Activated T-helper 1 cell treated with anti-CD3 and anti-CD28 coated beads, Interleukin-2, amount 50 U/mL, for 16 hours (primary cell): ENCODE measurements at places on chromosomes 7 and 10.

DNA sequence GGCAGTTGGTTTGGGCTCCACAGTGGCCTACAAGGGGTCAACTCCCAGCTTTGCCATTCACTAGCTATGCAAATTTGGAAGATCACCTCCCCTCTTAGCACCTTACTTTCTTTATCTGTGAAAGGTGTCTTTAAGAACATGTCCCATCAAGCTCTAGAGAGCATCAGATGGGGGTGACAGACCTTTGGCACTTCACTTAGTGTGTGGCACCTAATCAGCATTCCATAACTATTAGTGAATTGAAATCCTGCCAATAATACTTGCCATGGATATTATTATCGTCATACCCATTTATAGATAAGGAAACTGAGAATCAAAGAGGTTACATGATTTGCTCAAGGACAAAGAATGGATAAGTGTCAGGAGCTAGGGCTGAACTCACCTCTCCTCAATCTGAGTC, 51.9 kb downstream of the PLPP4 start:
- no peak for DNase-seq

DNA sequence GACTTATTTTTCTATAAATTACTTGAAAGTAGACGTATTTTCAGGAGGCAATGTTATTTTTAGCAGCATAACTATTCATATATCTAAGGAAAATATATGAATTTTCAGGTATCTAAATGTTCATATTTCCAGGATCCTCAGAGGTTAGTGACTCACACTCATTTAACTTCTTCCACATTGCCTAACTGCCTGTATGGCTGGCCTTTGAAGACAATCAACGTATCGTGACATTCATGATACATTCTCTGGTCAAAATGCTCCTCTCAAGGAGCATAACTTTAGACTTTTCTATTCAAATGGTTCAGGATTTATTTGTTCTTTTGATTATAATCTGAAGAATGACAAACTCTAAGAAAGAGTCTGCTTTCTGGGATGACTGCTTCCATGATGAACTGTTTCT, 89.3 kb downstream of the SEMA3C start:
- no peak for DNase-seq

DNA sequence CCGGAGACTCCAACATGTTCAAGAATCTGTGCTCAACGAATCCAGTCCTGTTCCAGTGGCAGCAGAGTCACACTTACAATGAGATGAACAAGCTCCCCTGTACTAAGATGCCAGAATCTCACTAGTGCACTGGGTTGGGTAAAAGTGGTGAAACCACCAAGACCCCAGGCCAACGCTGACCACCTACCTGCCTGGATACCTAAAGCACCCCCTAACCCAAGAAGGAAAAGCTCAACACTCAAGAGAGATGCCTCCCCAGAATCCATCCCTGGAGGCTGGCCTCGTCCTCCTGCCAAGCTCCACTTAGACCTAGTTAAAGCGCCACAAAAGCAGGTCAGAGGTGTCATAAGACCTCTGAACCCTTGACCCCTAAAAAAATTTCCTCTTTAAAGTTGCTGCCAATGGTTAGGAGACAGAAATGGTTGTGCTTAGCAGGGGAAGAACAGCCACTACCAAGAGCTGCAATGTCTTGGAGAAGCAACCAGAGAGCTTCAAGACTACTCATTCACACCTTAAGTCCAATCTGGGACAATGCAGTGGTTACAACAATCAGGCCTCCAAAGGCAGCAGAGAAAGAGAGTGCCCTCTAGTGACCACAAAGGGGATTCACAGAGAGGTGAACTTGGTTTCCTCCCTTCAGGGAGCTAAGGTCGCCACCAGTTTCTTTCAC, 94.6 kb upstream of the MACROH2A2 start:
- no peak for DNase-seq

DNA sequence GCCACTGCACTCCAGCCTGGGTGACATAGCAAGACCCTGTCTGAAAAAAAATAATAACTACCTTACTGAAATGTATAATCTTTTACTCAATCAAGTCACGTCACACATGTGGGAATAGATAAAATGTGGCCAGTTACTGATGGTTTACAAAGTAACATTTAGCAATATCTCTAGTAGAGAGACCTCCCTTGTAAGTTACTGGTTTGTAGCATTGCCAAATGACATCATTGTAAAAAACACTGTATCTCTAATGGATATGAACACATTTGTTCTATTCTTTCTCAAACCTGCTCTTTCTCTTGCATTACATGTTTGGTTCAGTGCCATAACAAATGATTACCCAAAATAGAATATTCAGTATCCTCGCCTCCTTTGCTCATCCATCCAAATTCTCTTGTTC, 18.8 kb downstream of the TET1 start:
- no peak for DNase-seq

GRCh38 chr7:39349452-39350123, 216.6 kb upstream of the YAE1 start:
- DNase-seq, result no peak

- DNase-seq, result no peak
Measured at GRCh38 chr7:26526265-26526587, 234.6 kb downstream of the SNX10 start.

DNA sequence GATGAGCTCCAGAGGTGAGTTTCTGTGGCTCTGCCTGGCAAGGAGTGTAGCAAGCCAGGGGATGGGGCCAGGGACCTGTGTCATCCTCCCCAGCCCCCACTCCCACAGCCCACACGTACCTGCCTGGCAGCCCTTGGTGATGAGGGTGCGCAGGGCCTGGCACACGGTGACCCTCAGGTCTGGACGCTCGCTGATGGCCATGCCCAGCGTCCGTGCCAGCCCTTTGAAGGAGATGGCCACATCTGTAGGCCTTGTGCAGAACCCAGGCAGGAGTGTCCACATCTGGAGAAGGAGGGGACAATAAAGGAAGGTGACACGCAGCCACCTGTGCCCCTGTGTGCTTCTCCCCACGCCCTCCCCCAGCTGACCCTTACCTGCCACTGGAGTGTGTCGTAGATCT, 27.7 kb downstream of the RRP12 start:
- no peak for DNase-seq
